ENCODE measurements at places on chromosomes 16 and 17.
A peak's percentile ranks its signal among the peaks of the same experiment; 100 is the strongest.

DNA sequence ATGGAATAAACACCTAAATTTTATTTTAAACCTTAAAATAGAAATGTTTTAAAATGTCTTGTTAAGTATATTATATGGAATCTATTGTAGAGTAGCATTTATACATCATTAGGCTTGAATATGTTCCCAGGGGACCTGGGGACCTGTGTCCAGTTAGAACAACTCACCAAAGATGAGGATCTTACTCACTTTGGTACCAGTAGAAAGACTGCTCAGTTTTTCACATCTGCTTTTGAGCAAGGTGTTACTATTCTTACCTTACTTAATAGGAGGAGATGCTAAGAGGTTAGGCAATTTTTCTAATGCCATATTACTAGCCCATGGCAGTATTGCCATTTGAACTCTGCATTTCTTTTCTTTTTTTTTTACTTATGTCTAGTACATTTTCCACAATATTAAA, 14.7 kb downstream of the STXBP4 start:
- no peak for DNase-seq

- DNase-seq: peak; percentile 83
Observed at GRCh38 chr17:42405963-42406495, 17.0 kb downstream of the CAVIN1 start.

DNA sequence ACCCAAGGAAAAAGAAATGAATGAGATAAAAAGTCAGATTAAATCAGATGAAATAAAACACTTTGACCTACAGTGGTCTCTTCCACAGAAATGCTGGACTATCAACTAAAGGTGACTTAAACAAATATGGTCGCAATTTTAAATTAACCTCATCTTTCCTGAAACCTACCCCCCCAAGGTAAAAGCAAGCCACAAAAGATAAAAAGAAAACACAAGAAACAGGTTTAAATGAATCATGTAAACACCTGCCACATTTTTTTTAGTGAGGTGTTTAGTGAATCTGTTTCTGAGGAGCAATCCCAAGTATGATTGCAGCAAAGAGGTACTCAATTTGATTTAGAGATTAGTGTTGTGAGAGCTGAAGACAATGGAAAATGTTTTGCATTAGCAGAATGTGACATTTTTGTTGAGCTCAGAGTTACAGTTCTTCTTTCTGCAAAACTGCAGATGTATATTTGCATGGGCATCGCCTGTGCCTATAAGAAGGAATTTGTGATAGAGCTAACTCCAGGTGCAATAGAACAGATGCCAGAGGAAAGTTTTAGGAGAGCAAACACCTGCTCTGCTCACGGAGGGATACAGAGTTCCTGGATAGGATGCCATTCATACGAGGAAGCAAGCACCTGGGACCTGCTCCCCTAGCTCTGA, 3.4 kb upstream of the MMD start:
- no peak for DNase-seq

GRCh38 chr16:28167730-28168129, 44.0 kb downstream of the XPO6 start:
- no peak for DNase-seq

- no peak for DNase-seq
Observed at GRCh38 chr17:62713086-62713881, 85.8 kb downstream of the MRC2 start.

GRCh38 chr16:30398661-30399434, 3.6 kb downstream of the ZNF48 start:
- DNase-seq: peak; percentile 22

GRCh38 chr16:23330583-23331249, 28.6 kb downstream of the SCNN1B start:
- DNase-seq: no peak

- DNase-seq: no peak
Observed at GRCh38 chr16:49464093-49464492, 90.5 kb downstream of the C16orf78 start.

GRCh38 chr17:29718446-29719039, 95.8 kb upstream of the CORO6 start:
- DNase-seq: no peak

DNA sequence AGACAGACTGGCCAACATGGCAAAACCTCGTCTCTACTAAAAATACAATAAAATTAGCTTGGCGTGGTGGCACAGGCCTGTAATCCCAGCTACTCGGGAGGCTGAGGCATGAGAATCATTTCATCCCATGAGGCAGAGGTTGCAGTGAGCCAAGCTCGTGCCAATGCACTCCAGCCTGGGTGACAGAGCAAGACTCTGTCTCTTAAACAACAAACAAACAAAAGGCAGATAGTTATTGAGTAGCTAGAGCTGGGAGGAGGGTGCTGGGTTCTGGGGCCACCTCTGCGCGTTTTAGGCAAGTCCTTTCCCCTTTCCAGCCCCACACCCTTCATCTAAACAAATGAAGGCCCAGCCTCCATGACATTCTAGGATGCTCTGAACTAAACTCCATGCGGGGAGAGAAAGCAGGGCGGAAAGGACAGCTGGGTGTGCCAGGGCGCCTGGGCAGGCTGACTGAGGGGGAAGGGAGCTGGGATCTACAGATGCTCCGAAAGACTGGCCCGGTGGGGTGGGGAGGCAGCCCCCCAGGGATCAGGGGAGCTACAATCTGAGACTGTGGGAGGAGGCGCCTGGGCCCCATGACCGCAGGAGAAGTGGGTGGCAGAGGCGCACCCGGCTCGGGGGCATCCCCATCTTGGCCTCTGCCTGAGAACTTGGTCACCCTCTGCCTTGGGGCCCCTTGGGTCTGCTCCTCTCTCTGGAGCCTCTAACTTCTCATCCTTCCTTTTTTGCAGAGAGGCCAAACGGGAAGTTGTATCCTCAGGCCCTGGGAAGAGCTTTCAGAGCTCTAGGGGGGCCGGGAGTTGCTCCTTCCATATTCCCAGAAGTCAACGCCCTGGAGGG, 910 bp downstream of the ITGAL start:
- no peak for DNase-seq

DNA sequence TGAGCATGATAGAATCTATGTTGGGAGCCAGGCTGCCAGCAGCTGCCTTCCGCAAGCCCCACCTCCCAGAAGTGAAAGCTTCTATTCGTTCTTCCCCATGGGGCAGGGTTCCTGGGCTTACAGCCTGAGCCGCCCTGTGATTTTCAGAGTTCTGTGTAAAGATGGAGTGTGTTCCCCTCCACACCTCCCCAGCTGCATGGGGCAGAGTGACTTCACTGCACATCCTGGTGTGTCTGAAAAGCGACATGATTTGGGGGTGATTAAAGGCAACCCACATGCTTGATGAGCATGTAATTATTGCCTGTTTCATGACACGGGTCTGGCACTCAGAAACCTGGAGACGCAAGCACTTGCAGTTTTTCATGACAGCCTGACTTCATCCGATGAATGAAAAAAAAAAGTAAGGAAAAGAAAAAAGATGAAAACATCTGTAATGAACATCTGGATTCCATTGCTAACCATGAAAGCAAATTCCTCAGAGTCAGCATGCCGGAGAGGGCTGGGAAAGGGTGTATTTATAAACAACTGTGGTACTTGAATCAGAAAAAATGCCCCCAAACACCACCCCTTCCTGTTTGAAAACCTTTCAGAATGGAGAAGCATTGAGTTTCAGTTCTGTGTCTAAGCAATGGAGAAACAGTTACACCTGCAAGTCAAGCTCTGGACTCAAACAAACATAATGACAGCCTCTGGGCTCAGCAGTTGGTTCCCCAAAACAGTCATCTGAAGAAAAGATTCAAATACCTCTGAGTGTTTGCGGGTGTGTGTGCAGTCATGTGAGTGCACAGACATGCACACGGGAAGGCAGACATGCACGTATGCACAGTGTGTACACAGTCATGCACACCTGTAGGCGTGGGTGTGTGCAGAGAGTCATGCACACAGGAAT, 266.0 kb downstream of the ENGASE start:
- DNase-seq: no peak

- DNase-seq: no peak
Observed at GRCh38 chr16:57262841-57263540, 17.9 kb downstream of the ARL2BP start.

DNA sequence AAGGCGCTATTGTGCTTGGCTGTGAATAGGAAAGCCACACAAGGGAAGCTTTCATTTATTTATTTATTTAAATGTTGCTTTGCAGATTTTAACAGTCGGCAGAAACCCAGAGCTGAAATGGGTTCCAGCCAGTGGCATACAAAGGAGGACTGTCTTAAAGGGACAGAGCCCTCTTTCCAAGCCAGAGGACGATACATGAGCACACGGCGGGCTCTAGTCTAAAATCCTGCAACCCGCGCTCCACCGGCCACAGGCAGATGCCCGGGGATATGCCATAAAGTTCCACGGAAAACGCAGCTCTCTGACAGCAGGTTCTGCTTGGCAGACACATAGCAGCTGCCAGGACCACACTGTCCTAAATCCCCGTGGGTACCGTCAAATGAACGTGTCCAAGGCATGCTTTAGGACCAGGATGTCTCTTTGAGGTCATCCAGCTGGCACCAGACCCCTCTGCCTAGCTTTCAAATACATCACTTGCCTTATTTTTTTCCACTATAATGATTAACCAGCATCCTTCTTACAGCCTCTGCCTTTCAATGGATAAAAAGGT, 64.6 kb downstream of the CYTH1 start:
- DNase-seq: peak; percentile 70

GRCh38 chr16:89343501-89344457, 126.3 kb downstream of the ZNF778 start:
- peak; percentile 57 for DNase-seq

GRCh38 chr16:17518441-17518840, 47.7 kb upstream of the XYLT1 start:
- peak; percentile 43 for DNase-seq

GRCh38 chr17:56596691-56597494, 3.4 kb downstream of the NOG start:
- peak; percentile 28 for DNase-seq

- peak; percentile 33 for DNase-seq
Observed at GRCh38 chr16:80614908-80615671, 74.3 kb downstream of the DYNLRB2 start.

DNA sequence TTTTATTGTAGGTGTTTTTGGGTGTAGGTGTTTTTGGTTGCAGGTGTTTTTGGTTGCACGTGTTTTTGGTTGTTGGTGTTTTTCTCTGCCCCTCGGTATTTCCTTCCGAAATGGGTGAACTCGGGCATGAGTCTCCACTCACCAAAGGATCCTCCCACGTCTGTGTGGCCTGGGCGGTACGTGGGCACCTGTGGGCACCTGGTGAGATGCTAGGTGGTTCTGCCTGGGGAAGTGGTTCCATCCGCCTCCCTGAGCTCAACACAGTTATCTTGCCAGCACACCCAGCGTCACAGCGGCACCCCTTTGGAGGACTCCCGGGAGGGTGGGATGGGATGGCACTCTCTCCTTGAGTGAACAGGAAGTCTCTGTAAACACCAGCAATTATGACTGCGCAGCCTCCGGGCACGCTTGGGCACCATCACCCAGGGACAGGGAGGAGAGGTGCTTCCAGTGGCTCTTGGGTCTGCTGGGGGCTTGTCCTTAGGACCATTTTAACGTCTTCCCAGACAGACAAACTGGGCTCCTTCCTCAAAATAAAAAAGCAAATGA, 29.8 kb downstream of the COX4I1 start:
- DNase-seq: no peak

GRCh38 chr17:42018339-42018738, 1.1 kb upstream of the DNAJC7 start:
- DNase-seq: no peak

DNA sequence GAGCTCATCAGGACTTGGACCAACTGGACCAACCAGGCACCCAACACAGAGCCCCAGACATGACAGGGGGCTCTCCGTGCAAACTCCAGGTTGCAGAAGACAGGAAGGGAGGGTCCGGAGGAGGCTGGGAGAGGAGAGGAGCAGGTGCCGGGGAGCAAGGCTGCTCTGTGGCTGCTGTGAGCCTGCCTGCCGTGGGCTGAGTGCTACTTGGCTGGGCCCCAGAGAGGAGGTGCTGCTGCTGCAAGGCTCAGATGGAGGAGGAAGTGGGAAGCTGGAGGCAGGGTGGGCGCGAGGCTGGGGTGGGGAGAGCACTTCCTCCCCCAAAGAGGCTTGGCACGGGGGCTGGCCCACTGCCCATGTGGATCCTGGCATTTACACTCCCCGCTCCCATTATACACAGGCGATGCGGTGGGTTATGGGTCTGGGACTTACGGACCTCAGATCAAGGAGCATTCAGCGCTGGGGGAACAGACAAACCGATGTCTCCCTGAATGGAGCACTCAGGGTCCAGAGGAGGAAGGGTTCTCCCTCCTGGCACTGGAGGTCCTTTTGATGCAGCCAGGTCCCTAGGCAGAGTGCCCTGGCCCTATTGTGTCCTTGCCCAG, 15.9 kb downstream of the EPOP start:
- no peak for DNase-seq

GRCh38 chr17:1039123-1039507, 42.2 kb downstream of the TIMM22 start:
- DNase-seq: no peak

GRCh38 chr16:57538235-57538721, 1.9 kb upstream of the CCDC102A start:
- DNase-seq: no peak

DNA sequence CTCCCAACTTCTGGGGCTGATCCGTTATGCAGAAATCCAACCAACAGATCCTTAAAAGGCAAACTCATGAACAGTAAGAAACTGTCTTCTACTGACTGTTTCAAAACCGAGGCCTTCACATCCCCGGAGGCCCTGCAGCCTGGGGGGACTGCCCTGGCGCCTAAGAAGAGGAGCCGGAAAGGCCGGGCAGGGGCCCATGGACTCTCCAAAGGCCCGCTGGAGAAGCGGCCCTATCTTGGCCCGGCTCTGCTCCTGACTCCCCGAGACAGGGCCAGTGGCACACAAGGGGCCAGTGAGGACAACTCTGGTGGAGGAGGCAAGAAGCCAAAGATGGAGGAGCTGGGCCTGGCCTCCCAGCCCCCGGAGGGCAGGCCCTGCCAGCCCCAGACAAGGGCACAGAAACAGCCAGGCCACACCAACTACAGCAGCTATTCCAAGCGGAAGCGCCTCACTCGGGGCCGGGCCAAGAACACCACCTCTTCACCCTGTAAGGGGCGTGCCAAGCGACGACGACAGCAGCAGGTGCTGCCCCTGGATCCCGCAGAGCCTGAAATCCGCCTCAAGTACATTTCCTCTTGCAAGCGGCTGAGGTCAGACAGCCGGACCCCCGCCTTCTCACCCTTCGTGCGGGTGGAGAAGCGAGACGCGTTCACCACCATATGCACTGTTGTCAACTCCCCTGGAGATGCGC, 39.5 kb downstream of the SREBF1 start:
- no peak for DNase-seq
